ENCODE measurements at places on chromosomes 1 and 21.

GRCh38 chr1:27111626-27112573, 43.0 kb downstream of the SLC9A1 start:
- peak; percentile 72 for DNase-seq

GRCh38 chr1:43038232-43038935, 79.7 kb upstream of the SLC2A1 start:
- no peak for DNase-seq

- peak; percentile 30 for DNase-seq
Observed at GRCh38 chr1:35030756-35031446, 844 bp downstream of the ZMYM6 start.

DNA sequence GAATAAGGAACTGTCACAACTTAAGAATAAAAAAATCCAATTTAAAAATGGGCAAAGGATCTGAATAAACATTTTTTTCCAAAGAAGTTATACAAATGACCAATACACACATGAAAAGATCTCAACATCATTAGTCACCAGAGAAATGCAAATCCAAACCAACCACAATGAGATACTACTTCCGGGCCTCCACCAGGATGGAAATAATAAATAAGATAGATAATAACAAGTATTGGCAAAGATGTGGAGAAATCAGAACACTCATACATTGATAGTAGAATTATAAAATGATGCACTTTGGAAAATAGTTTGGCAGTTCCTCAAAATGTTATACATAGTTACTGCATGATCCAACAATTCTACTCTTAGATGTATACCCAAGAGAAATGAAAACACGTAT, 18.7 kb downstream of the ZSWIM5 start:
- DNase-seq: no peak

DNA sequence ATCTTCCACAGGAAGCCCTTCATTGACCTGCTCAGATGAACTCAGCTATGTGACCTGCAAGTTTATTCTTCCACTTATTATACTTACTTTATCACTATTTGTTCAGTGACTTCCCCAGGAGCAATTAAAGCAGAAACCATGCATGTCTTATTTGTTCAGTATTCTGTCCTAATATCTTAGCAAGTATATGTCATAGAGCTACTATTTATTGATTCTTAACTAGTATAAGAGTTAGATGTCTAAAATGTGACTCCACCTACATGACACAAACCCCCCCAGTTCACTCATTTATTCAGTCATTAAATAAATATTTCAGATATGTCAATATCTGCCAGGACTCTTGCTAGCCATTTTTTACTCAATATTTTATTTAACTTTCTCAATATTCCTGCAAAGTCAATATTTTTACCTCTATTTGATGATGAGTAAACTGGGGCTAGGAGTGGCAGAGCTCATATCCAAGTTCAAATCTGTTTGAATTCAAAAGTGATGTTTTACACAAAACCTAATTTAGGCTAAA, 469.0 kb upstream of the USP24 start:
- DNase-seq: no peak

GRCh38 chr1:53147174-53147573, 4.7 kb upstream of the SLC1A7 start:
- DNase-seq: no peak
